Muscle of arm (tissue), 14 donors: ENCODE measurements at places on chromosomes 12 and 14.

DNA sequence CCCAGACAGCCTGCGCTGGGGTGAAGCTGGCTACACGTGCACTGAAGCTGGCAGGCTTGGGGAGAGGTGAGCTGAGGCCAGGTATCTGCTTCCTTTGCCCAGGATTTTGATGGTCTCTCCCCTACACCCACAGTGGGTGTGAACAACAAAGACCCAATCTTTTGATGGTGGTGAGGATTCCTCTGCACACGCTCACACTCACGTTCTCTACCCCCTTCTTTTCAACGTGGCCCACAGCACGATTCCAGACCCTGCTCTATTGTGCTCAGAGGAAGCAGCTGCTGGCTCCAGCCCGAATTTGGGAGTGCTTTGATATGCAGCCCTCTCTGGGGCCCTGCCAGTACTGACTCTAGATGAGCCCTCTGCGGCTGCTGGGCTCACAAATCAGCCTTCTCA lies 4.9 kb downstream of the CD9 start:
- DNase-seq = no peak

DNA sequence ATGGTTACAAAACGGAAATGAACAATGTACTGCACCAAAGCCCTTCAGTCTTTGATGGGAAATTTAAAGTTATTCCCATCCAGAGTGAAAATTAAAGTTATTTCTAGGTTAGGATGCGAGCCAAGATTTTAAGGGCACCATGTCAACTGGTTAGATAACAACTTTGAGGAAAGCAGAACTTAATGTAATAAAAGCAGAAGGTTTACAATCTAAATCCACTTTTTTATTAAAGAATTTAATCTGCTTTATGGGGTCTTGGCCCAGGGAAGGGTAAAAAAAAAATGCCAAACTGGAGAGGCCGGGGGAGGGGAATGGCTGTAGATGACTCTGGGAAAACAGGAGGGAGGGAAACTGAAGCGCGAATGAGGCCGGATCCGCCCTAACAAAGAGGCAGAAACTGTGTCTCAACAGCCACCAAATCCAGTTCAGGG lies 108.2 kb upstream of the ATF7IP start:
- no peak for DNase-seq

- no peak for DNase-seq
Observed at GRCh38 chr12:132168311-132169031, 24.2 kb downstream of the NOC4L start.

DNA sequence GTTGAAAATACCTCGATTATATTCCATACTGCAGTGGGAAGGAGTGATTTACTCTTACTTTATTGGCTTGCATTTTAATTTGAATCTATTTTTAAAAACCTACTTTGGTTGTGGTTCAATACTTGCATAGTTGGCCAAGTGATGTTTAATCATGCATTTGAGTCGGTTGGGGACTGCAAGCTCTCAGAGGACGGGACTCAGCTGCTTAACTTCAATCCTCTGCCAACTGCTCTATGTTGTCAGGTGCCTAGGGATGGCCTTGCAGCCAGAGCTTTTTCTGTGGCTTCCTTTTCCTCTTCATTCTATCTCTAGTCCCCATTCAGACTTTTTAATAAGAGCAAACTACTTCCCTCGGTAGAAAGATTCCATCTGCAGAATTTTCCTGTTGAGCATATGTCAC lies 53.4 kb upstream of the KRR1 start:
- peak; percentile 57 for DNase-seq

DNA sequence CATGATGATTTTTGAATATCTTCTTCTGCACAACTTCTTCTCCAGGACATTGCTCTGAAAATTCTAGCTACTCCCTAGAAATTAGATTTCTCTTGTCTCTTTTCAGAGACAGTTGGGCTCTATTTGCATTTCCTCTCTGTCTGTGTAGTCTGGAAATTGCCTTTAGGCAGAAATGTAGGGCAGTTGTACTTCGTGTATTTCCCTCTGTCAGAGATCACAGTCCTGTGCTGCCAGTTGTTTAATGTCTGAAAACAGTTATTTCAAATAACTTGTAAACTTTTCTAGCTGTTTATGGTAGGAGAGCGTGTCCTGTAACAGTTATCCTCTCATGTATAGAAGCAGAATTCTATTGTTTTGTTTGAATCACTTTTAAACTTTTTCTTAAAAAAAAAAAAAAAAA lies 86.9 kb downstream of the TTLL5 start:
- no peak for DNase-seq

DNA sequence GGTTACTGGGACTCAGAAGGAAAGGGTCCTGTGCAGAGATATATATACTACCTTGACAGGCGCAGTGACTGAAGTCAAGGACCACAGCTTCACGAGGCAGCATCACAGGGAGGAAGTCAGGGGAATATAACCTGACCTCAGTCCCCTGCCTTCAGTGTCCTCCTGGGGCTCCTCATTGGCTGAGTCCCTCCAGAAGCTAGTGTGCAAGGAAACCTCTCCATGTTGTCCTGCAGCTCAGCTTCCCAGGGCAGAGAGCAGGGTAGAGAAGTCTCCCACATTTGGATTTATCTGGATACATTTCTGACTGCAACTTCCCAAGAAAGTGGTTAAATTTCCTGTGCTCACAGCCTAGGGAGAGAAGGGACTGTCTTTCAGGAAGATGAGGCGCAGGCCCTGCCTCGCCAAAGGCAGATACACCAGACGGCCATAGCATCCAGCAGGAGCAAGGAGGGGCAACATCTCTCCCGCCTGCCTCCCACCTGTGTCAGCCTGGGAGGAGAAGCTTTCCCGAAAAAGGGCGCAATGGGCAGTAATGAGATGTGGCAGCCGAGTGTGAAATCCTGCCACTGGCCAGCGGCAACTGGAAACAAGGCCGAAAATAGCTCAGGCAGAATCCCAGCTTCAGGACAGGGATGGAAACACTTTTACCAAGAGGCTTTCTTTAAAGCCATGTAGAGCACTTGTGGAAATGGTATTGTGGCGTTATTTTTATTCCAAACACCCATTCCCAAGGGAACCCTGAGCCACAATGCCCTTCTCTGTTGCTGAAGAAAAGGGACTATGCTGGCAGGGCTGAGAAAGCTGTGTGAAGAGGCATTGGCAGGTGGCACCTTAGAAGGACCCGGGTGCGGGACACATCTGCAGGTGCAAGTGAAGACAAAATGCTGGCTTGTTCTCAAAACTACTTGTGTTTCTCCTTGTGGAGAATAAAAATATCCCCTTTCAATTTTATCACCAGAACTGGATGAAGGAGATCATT lies 54.9 kb upstream of the HIF1A start:
- DNase-seq = no peak

DNA sequence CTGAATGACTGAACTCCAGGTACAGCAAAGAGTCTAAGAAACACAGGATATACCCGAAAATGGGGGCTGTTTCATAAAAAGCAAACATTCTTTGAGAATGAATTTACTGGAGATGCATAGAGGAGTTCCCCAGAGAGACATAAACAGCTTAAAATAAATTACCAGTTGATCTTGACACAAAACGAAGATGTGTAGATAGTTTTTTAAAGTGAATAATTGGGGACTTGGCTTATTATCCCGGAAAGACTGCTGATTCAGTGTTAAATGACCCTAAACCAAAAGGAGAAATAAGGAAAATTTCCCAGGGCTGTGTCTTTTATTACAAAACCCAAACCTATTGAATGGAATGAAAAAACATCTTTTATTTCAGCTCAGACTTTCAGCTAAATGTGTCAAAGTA lies 1052.8 kb upstream of the TMEM132C start:
- DNase-seq = no peak

DNA sequence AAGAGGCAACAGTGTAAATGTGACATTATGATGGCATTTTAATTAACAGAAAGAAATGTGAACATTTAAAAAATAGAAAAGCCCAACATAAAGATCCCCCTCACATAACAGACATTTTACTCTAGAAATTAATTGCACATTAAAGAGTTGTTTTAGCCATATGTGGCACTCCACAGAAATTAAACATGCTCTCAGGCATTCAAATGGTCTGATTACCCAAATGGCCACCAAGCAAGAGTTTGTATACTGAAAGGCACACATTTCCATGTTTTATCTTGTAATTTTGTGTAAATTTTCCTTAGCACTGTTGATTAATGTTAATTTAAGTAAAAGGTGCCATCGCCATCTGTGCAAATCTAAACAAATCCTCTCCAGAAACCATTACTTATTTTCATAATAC lies 43.5 kb downstream of the GTF2A1 start:
- DNase-seq = no peak

GRCh38 chr14:49017447-49017846 lies 568.7 kb downstream of the RPS29 start:
- no peak for DNase-seq

DNA sequence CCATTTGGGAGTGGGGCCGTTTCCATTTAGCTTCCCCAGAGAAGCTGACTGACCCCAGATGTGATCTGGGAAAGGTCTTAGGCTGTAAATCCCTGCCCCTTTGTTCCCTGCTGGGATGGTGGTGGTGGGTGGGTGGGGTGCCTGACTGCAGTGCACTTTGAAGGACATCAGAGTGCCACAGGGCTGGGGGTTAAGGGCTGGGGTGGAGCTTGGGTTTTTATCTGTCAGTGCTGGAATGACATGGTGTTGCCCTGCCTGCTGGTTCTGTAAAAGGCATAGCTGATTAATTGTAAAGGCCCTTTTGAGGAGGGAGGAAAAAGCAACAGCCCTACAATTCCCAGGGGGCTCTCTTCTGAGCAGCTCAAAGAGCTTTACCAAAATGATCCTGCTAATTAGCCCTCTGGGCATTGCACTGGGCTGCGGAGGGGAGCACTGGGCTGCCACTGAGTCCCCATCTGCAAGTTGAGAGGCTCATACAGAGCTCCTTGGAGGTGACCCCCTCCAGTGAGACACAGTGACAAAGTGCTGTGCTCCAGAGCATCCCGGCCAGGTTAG lies 21.1 kb downstream of the PLEKHG3 start:
- DNase-seq = no peak

DNA sequence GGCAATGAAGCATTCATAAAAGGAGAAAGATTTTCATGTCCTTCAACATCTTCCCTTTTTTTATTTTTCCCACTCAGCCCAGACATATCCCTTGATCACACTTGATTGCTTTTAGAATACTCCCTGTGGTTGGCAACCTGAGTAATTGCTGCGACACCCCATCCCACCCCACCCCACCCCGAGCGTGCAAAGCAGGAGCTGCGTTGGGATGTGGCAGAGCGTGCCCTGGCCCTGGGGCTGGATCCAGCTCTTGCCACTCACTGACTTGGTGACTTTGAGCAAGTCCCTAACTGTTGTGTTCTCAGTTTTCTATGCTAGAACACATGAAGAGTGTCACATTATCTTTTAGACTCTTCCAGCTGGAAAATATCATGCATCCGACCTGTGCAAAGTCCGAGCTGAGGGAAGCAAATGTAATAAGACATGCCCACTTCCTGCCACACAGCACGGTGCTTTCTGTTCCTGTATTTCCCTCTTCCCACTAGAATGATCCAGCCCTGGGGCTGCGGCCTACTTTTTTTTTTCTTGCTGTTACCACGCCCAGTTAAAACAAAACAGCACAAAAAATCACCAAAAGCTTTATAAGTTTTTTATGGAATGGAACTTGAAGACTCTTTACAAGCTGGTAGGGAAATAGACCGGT lies 4.0 kb downstream of the ASCL4 start:
- DNase-seq = no peak

DNA sequence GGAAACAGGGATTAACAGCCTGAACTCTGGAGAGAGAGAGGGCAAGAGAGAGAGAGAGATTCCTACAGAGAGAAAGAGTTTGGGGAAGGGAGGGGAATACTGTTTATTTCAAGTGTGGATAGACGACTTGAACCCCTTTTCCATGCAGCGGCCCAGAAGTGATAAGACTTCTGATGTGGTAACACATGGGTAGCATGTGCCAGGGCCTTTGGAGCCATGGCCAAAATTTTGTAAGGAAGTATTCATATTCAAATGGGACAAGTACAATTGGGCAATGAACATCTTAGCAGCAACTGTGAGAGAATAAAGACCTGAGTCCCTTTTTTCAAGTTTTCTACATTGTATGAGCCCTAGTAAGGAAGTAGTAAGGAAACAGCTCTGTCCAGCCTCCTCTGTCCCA lies 42.4 kb upstream of the CCDC196 start:
- DNase-seq = no peak
